ENCODE measurements at places on chromosomes 1 and 21.
A peak's percentile ranks its signal among the peaks of the same experiment; 100 is the strongest.

DNA sequence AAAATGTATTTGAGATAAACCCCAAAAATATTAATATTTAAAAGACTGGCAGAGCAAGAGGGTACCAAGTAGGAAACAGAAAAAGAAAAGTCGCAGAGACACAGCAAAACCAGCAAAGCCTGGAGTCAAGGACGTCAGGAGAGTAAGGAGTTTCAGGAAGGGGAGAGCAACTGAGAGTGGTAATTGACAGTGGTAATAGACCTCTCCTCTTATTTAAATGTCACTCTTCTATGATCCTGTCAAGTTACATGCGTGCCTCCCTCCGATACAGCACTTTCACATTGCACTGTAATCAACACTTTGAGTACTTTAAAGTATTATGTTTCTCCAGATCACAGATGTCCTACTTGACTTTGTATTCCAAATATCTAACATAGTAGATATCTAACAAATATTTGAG lies 82.6 kb upstream of the EXO1 start:
- H3K27me3 ChIP-seq, result no peaks in the 10 kb centered on the region
- DNase-seq, result no peak
- no peaks in the 10 kb centered on the region for H3K36me3 ChIP-seq

DNA sequence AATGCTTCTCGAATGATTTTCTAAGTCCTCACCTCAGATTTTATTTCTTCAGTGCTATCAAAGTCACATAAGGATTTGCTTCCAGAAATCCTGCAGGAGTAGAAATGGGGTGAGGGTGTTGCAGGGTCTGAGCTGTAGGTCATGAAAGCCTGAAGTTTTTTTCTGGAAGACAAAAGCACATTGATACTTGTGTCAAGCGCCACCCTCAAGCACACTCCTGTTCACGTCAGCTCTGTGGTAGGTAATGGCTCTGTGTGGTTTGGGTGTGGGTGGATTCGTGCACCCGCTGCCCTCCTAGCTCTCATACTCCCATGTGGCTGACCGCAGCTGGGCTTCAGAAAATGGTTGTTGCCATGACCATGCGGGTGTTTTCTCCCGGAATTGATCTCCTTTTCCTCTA lies 39.9 kb downstream of the AKNAD1 start:
- no peak overlapping the region for H3K27ac ChIP-seq
- no peak for DNase-seq
- H3K4me1 ChIP-seq, result no peaks in the 10 kb centered on the region
- H3K27me3 ChIP-seq, result no peaks in the 10 kb centered on the region
- H3K36me3 ChIP-seq, result no peaks in the 10 kb centered on the region

GRCh38 chr1:159960721-159961381 lies 6.8 kb upstream of the SLAMF9 start:
- no peak overlapping the region for H3K4me3 ChIP-seq
- H3K27ac ChIP-seq, result no peak overlapping the region
- no peaks in the 10 kb centered on the region for H3K4me1 ChIP-seq

DNA sequence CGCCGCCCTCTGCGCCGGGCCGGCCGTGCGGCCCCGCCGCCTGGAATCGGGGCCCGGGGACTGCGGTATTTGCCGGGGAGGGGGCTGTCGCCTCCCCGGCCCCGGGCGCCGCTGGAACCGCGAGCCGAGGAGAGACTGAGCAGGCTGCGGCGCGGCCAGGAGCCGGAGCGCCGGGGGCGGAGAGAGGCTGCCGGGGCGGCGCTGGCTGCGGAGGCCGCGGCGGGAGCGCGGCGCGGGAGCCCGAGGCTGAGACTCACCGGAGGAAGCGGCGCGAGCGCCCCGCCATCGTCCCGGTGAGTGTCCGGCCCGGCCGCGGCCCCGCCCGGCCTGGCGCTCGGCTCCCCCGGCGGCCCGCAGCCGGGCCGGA lies 746 bp downstream of the DYRK1A start:
- H3K27me3 ChIP-seq, result no peaks in the 10 kb centered on the region
- DNase-seq, result no peak
- H3K4me3 ChIP-seq, result peak overlapping the region; percentile 91
- H3K27ac ChIP-seq, result peak overlapping the region; percentile 99
- H3K4me1 ChIP-seq, result peaks cover 56% of the 10 kb centered on the region
- H3K36me3 ChIP-seq, result no peaks in the 10 kb centered on the region

DNA sequence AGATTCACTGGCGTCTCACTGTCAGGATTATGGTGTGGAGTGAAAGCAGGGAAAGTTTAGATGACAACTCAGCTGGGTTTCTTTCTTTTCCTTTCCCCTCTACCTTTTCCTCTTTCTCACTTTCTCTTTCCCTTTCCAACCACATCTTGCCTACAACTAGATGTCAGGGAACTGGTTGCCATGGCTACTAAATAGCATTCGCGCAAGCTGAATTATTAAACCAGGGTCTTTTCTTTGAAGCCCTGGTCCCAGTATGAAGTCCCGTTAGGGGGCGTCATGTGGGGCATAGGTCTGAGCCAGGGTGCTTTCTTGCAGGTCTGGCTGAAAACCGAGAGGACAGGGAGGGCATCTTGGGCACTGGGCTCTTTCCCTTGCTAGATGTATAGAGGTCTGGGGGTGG lies 168.4 kb upstream of the CACNA1E start:
- H3K36me3 ChIP-seq, result no peaks in the 10 kb centered on the region
- H3K27me3 ChIP-seq, result peaks cover 43% of the 10 kb centered on the region
- no peak overlapping the region for H3K4me3 ChIP-seq
- H3K27ac ChIP-seq, result no peak overlapping the region
- H3K4me1 ChIP-seq, result peaks cover 9% of the 10 kb centered on the region

DNA sequence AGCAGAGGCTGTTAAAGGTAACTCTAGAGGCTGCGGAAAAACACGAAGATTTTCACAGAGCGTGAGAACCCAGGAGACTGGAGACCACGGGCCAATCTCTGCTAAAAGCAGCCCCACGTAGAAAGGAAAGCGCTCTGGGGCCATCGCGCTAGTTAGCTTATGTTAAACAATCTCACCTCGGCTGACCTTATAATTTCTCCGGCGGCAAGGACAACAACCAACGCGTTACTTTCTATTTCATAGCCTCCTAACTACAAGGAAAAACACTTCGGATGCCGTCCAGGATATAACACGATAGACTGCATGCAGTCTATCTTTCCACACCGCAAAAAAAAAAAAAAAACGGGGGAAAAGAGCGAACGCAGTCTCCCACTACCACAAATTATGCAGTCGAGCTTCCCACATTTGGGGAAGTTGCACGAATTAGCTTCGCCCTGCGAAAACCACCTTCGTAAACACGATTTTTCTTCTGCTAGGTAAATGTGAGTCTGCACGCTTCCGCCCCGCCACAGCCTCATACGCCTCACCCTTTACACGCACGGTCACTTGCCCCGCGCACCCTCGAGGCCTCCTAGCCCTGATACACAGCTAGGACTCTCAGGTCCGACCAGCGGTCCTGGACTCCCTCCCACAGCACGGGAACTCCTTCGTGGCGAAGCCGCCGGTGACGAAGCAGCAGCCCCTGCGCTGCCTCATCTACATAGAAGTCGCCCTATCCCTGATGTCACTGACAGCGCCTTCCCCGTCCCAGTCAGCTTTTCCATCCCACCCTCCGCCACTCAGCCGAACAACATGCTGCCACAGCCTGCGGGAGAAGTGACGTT lies 87.8 kb downstream of the PRKAB2 start:
- peaks cover 67% of the 10 kb centered on the region for H3K27me3 ChIP-seq
- peak overlapping the region; percentile 59 for H3K4me3 ChIP-seq
- no peaks in the 10 kb centered on the region for H3K36me3 ChIP-seq
- peak overlapping the region; percentile 96 for H3K27ac ChIP-seq

DNA sequence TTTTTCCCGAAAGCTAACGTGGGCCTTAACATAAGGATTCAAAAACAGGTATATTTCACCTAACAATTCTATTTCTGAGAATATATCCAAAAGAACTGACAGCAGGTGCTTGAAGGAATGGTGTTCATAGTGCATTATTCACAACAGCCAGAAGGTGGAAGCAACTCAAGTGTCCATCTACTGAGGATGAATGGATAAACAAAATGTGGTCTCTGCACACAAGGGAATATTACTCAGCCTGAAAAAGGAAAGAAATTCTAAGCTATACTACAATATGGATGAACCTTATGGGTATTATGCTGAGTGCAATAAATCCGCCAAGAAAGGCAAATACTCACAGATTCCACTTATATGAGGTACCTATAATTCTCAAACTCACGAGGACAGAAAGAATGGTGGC lies 6.1 kb upstream of the RIPPLY3 start:
- H3K4me1 ChIP-seq, result no peaks in the 10 kb centered on the region
- H3K4me3 ChIP-seq, result no peak overlapping the region
- no peaks in the 10 kb centered on the region for H3K27me3 ChIP-seq
- no peak for DNase-seq

DNA sequence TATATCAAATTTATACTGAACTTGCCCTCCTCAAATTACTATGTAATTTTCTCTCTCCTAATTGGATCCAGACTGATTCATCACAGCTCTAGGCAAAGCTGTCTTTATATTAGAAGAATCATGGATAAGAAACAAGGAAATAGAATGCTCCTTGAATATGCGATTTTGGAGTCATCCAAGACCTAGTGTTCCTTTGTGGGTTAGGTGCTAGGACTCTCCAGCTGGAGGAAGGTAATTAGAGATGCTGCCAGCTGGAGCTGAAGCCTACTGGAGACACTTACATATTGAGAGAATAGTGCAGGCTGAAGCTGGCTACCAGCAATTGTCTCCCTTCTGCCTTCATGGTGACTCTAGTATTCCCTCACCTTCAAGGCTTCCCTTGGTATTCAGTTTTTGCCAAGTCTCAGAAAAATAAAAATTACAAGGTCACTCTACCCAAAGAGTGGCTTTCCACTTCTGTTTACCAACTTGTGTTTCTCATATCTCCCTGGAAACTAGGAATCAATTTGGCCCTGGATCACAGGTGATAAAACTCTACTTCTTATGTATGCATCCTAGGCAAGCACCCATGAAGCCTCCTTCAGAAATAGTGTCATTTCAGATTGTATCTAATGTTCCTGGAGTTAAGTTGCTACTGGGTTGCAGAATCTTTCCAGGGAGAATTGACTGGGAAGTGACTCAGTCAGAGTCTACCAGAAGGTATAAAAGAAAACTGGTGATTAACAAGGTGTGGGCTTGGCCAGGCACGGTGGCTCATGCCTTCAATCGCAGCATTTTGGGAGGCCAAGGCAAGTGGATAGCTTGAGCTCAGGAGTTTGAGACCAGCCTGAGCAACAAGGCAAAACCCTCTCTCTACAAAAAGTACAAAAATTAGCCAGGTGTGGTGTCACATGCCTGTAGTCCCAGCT lies 24.4 kb upstream of the DOCK7 start:
- H3K27ac ChIP-seq, result no peak overlapping the region
- no peaks in the 10 kb centered on the region for H3K36me3 ChIP-seq
- no peak overlapping the region for H3K4me3 ChIP-seq

DNA sequence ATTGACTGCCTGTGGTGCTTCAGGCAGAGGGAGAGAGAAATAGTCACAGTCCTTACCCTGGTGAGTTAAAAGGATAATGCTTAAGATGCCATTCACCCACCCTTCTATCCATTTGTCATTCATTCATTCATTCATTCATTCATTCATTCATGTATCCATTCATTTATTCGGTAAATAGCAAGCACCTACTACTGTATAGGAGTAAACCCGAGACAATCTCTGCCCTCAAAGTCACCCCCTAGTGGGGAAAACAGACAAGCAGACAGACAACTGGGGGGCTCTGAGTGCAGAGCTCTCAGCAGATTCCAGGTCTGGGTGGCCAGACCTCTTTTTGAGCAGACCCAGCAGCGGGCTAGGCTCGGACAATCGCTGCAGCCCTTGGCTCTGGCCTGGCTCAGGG lies 14.1 kb upstream of the ACTL8 start:
- no peaks in the 10 kb centered on the region for H3K4me1 ChIP-seq
- DNase-seq, result no peak
- no peaks in the 10 kb centered on the region for H3K36me3 ChIP-seq
- H3K27ac ChIP-seq, result no peak overlapping the region

DNA sequence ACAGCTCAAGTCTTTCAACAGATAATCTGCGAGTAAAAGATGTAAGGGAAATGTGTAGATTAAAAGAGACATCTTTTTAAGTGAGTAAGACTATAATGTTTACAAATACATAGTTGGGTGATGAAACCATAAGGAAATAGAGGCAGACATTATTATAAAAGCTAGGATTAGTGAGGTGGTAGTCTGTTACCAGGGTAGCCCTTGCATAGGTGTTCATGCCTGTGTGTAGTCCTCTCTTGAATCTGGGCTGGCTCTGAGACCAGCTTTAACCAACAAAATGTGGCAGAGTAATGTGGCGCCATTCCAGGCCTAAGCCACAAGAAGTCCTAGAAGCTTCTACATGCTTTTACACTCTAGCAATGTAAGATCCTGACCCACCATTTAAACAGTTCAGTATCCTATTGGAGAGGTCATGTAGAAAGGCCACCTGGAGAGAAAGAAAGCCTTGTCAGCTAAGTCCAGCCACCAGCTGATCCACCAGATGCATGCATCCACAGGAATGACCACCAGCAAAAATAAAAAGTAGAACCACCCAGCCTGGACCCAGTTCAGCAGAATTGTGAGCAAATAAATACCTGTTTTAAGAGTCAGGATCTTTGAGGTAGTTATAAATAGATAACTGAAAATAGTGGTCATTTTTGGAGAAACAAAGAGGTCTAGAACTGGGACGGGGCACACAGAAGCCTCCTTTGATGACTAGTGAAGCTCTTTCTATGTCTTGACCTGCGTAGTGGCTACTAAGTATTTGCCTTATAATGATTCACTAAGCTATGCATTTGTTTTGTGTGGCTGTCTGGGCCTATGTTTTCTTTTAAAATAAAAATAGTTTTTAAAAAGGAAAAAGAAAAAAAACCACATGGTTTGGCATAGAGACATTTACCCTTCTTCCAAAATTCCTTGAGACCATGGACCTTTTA lies 8.1 kb downstream of the NIBAN1 start:
- no peak overlapping the region for H3K27ac ChIP-seq
- peaks cover 4% of the 10 kb centered on the region for H3K4me1 ChIP-seq
- H3K36me3 ChIP-seq, result no peaks in the 10 kb centered on the region
- DNase-seq, result no peak
- no peaks in the 10 kb centered on the region for H3K27me3 ChIP-seq
- no peak overlapping the region for H3K4me3 ChIP-seq
